ENCODE measurements at places on chromosomes 7 and 10. TPM values are rescaled to one million over a fixed set of nuclear protein-coding genes. Genes with fewer than 3 reads are reported as not detected.

DNA sequence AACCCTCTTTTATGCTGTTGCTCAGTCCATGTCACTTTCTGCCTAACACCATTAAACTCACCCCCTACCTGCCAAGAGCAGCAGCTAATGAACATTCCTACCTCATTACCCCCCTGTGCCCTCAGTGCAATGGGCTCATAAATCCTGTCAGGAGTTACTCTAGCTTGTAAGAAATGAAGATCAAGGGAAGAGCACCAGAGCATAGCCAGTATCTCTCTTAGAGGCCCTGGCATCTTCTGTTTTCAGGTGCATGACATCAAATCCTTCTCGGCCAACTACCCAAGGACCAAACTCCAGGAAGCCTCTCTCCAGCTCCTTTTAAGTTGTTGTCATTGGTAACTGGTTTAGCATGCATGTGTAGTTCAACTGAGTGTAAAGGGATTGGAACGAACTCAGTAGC is 75.1 kb downstream of the FOXI2 start:
- H3K27ac ChIP-seq, result no peak overlapping the region
- DNase-seq, result no peak
- 0 out of 2 replicates have a peak, but pooled peaks cover under 1% of the 10 kb centered on the region for H3K27me3 ChIP-seq
- H3K36me3 ChIP-seq, result no peaks in the 10 kb centered on the region
- H3K4me1 ChIP-seq, result no peaks in the 10 kb centered on the region
- H3K4me3 ChIP-seq, result no peak overlapping the region

DNA sequence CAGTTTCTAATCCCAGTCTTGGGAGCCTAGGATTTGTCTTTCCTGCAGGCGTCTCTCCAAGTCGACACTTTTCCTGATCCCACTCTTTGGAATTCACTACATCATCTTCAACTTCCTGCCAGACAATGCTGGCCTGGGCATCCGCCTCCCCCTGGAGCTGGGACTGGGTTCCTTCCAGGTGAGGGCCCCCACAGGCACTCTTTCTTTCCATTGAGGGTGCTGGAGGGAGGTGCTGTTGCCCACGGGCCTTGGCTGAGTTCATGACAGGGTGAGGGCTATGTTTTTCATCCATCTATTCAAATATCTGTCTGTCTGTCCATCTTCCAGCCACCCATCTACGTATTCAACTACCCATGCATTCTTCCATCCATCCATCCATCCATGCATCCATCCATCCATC is 12.6 kb downstream of the GHRHR start:
- DNase-seq, result no peak
- H3K4me1 ChIP-seq, result no peaks in the 10 kb centered on the region
- no peaks in the 10 kb centered on the region for H3K36me3 ChIP-seq
- no peak overlapping the region for H3K27ac ChIP-seq
- H3K4me3 ChIP-seq, result no peak overlapping the region

GRCh38 chr10:9189448-9189847 is 1135.0 kb downstream of the GATA3 start:
- H3K27ac ChIP-seq, result no peak overlapping the region
- no peaks in the 10 kb centered on the region for H3K4me1 ChIP-seq
- no peak for DNase-seq
- H3K36me3 ChIP-seq, result no peaks in the 10 kb centered on the region

- H3K36me3 ChIP-seq, result no peaks in the 10 kb centered on the region
- peaks cover 69% of the 10 kb centered on the region for H3K27me3 ChIP-seq
- H3K4me1 ChIP-seq, result peaks cover 8% of the 10 kb centered on the region
- no peak for DNase-seq
Measured at GRCh38 chr10:103277713-103278536, 987 bp downstream of the INA start.

GRCh38 chr7:123432601-123433000 is 101.8 kb downstream of the IQUB start:
- no peak overlapping the region for H3K4me3 ChIP-seq
- no peak for DNase-seq
- no peaks in the 10 kb centered on the region for H3K4me1 ChIP-seq
- no peak overlapping the region for H3K27ac ChIP-seq
- no peaks in the 10 kb centered on the region for H3K36me3 ChIP-seq
- H3K27me3 ChIP-seq, result no peaks in the 10 kb centered on the region

DNA sequence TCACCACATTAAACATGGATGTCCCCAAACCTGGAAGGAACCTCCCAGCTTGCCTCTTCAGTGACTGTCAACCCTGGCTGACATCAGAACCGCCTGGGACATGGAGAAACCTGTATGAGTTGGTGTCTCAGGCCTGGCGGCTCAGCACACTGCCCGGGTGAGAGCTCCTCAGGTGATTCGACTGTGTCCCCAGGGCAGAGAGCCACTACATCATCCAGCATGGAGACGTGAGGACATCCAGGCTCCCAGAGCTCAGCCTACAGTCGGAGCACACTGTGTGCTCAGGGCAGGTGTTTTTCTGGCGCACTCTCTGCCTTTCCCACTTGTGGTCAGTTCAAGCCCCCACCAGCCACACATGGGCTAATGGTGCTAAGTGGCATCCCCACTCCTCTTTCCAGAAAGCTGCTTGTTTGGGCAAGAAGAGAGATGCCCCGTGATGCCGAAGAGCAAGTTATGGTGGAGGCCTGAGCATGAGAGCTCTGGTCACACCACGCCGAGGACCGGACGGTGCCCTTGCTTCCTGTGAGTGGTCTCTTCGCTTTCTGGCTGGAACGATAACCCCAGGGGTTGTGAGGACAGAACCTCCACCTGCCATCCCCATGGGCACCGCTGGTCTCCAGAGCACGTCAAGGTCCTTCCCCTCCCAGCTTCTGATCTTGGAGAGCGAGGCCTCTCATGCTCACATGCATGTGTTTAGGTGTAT is 38.5 kb downstream of the AMZ1 start:
- H3K4me3 ChIP-seq, result no peak overlapping the region
- H3K27ac ChIP-seq, result no peak overlapping the region
- H3K4me1 ChIP-seq, result no peaks in the 10 kb centered on the region
- peaks cover 2% of the 10 kb centered on the region for H3K36me3 ChIP-seq
- no peaks in the 10 kb centered on the region for H3K27me3 ChIP-seq

- H3K27ac ChIP-seq, result no peak overlapping the region
- no peaks in the 10 kb centered on the region for H3K27me3 ChIP-seq
- DNase-seq, result peak; percentile 51
- H3K4me1 ChIP-seq, result peaks cover 32% of the 10 kb centered on the region
- H3K36me3 ChIP-seq, result peaks cover 17% of the 10 kb centered on the region
Measured at GRCh38 chr10:27506280-27506679, 2.2 kb downstream of the RAB18 start.

GRCh38 chr10:122316224-122316884 is 45.3 kb downstream of the BTBD16 start:
- H3K36me3 ChIP-seq, result no peaks in the 10 kb centered on the region
- H3K4me1 ChIP-seq, result no peaks in the 10 kb centered on the region
- no peak overlapping the region for H3K4me3 ChIP-seq
- no peaks in the 10 kb centered on the region for H3K27me3 ChIP-seq
- DNase-seq, result no peak

Gene PRTFDC1
- 16.0 TPM for polyA plus RNA-seq

Gene HYAL4
- not detected for polyA plus RNA-seq
